ENCODE measurements at places on chromosomes 6 and 20.

GRCh38 chr20:44743916-44744655 is 1.6 kb upstream of the KCNK15 start:
- no peak for DNase-seq

DNA sequence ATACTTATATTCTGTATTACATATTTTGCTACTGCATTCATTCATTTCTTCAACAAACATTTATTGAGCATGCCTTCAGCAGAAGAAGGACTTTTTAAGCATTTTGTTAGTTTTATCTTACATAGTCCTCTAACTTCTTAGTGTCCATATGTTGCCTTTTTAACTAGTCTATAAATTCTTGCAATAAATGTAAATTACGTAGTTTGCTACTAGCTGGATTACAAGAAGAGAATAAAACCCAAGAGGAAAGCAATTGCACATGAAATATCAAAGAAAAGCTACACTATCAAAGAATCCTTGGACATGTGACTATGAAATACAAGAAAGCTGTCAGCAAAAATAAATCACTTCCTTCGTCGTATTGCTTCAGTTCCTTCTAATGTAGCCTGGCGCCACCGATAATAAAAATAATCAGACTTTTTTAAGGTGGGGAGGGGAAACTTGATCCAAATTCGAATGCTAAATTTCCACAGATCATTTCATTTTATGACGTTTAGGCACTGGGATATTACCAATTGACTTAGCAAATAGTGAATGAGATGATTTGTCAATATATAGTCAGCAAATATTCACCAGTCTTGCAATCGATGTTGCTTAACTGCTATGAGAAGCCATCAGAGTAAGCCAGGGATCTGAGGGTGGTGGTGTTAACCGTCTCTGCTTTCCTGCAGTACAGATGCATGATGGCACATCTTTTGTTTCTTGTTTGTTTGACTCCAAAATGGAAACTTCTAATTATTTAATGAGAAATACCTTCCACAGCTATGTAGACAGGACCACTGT is 258.7 kb upstream of the EXOC2 start:
- no peak for DNase-seq

- no peak for DNase-seq
Measured at GRCh38 chr6:133275213-133275612, 34.1 kb downstream of the EYA4 start.

DNA sequence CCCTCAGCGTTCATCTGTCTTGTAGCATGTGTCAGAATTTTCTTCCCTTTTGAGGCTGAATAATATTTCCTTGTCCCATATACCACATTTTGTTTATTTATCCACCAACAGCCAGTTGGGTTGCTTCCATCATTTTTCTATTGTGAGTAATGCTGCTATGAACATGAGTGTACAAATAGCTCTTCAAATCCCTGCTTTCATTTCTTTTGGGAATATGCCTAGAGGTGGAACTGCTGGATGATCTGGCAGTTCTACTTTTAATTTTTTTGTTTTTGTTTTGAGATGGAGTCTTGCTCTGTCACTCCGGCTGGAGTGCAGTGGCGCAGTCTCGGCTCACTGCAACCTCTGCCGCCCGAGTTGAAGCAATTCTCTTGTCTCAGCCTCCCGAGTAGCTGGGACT is 64.7 kb downstream of the SASH1 start:
- no peak for DNase-seq

GRCh38 chr6:136696783-136697364 is 95.4 kb downstream of the MAP3K5 start:
- no peak for DNase-seq

GRCh38 chr6:88866856-88867255 is 96.6 kb downstream of the RNGTT start:
- no peak for DNase-seq

DNA sequence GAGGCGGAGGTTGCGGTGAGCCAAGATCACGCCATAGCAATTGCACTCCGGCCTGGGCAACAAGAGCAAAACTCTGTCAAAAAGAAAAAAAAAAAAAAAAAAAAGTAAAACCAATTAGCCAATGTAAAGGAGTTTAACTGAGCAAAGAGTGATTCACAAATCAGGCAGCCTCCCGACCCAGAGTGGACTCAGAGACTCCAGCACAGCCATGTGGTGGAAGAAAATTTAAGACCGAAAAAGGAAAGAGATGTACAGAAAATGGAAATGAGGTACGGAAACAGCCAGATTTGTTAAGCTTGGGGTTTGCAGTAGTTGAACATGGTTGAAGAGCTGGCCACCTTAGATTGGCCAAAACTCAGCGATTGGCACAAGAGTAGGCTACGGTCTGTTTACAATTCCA is 51.4 kb downstream of the ERMARD start:
- DNase-seq = no peak

DNA sequence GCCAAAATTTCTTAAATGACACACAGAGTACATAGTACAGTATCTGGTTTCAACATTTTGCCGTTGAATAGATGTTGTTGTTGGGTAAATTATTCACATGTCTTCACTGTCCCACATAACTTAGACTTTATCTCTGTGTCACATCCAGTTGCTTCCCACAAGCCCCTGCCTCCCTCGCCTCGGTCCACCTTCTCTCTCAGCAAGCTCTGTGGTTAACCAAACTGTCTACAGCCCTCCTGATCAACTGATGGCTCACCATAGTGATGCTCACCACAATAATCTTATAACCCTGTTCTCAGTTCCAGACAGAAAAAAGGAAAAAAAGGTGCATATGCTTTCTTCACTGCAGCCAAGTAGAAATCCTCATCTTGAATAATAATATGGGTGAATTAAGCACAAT is 23.0 kb downstream of the IL17F start:
- peak; percentile 43 for DNase-seq

DNA sequence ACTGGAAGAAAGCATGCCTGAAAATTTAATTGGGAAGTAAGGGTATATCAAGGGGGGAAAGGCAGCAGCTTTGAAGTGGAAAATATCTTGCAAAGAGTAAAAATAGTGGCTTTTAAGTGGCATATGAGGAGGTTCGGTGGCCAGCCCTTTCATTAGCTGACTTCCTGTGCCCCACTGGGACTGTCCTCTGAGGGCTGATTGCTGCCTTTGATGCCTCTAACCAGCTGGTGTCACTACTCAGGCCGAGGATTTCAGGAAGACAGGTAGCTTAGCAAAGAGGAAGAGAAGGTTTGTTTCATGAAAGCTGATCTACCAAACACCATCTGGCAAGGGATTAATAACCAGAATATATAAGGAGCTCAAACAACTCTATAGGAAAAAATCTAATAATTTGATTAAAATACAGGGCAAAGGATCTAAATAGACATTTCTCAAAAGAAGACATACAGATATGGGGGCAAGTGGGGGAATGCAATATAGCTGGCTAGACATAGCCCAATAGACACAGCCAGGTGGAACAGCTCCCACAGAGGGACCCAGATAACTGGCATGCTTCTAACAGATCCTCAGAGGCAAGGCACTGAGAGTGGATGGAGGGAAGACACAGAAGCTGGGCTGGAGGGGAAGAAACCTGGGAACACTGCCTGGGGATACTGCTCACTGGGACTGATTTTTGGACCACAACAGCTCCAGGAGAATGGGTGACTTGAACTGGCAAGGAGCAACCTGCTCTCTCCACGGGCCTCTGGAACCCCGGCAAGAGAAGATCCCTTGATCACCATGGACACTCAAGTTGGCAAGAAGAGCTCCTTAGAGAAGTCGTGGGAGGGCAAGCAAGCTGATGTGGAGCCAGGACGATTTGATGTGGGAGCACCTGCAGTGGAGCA is 33.2 kb downstream of the CCN2 start:
- DNase-seq = no peak

DNA sequence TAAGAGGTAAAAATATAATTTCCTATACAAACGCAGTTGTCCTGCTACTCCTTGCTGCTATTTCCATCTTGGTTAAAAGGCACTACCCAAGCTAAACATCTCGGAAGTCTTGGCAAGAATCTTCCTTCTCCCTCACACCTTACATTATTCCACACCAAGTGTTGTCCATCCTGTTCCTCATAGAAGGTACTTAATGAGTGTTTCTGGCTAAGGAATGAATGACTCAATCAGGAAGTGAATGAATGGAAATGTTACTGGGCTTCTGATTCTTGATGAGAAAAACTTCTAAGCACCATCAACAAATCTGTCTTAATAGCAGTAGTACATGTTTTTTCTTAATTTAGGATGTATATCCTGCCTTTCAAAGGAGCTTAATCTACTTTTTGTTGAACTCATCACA is 40.6 kb upstream of the RSPO3 start:
- no peak for DNase-seq

DNA sequence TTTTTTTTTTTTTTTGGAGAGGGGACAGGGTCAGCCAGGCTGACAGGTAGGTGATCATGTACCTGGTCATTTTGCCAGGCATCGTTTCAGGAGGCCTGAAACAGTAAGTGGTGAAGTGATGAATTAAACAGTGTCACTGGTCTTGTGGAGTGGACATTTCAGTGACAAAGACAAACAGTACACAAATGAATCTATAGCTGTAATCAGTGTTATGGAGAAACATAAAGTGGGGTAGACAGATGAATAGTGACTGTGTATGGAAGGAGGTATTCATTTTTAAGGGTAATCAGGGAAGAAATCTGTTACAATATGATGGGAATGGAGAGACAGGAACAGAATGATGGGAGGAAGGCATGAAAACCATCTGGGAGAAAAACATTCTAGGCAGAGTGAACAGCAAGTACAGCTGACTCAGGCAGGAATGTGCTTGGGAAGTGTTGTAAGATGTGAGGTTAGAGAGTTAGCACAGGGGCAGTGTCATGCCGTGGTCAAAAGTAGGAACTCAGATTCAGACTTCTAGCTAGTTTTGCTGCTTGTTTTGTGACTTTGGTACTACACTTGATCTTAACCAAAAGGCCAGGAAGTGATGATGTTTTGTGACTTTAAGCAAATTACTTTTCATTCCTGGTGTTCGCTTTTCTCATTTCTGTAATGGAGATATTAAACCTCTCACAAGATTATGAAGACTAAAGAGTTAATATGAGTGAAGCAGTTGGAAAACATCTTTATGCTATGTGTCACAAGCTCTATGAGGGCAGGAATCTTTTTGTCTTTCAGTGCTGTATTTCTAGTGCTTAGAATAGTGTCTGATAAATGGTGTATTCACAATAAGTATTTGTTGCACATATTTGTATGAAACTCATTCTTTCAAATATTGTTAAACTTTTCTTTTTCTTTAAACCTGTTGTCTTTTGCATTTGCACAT is 43.4 kb downstream of the QKI start:
- peak; percentile 30 for DNase-seq

DNA sequence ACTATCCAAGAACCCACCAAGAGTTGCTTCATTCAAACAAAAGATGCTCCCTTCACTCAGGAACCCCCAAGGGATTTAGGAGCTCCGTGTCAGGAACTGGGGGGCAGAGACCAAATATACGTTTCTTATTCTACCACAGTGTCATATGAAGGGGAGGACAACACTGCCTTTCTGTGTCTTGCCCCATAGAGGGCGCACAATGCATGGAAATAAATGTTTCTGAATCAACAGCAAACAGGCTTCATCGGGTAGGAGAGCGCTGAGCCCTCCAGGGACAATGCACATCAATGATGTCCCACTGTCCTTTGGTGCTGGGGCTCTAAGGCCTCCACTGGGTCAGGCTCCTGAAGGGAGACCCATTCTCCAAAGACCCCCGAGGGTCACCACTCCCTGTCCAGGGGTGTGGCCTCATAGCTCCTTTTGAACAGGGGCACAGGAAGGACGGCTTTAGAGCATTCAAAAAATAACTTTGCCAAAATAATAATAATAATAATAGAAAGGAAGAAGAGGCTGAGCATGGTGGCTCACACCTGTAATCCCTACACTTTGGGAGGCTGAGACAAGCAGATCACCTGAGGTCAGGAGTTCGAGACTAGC is 31.1 kb downstream of the PLG start:
- DNase-seq = peak; percentile 33
